Upper lobe of right lung (tissue), 1 donor: ENCODE measurements at places on chromosomes 3 and 15. TPM values are rescaled to one million over a fixed set of nuclear protein-coding genes. Genes with fewer than 3 reads are reported as not detected.

The IL1RAP gene
- 34.6 TPM for total RNA-seq

The LRRC15 gene
- 1.1 TPM for total RNA-seq

The GOLGA6L7 gene
- total RNA-seq = not detected

The RPS17 gene
- 1,176 TPM for total RNA-seq

The SNAPC5 gene
- total RNA-seq = 29.9 TPM

The TGM5 gene
- not detected for total RNA-seq

The MAP1A gene
- 2.3 TPM for total RNA-seq

The CDHR4 gene
- not detected for total RNA-seq

The KNG1 gene
- 0.14 TPM for total RNA-seq

The GAP43 gene
- not detected for total RNA-seq

The POLR2M gene
- total RNA-seq = 63.7 TPM

The VWA5B2 gene
- not detected for total RNA-seq

The TMEM266 gene
- 2.5 TPM for total RNA-seq

The MEIS2 gene
- total RNA-seq = 26.7 TPM

The LRRK1 gene
- 22.6 TPM for total RNA-seq

The ZNF619 gene
- 6.8 TPM for total RNA-seq

The CYP1A2 gene
- 0.32 TPM for total RNA-seq
